ENCODE measurements at places on chromosomes 5 and 9.

DNA sequence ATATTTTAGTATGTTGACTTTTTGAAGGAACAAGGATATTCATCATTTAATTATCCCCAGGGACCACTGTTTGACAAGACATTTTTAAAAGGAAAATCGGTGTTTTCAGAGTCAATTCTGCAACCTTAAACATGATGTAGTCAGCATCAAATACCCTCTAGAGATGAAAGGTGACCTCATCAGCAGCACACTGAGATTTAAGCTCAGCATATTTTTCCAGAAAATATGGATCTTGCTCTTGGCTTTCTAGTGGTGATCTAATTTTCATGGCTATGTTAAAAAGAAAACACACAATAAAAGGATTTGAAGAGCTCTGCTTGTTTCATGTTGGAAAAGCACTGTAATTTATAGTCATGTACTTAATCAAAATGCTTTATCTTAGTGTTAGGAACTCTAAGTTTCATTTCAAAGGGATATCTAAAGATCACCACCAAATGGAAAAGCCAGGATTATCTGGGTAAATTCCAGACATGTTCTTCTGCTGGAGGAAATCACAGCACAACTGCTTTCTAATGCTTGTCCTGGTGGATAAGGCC, 487.2 kb downstream of the ENC1 start:
- DNase-seq, result no peak

GRCh38 chr5:117665121-117665520, 1090.5 kb upstream of the SEMA6A start:
- no peak for DNase-seq

DNA sequence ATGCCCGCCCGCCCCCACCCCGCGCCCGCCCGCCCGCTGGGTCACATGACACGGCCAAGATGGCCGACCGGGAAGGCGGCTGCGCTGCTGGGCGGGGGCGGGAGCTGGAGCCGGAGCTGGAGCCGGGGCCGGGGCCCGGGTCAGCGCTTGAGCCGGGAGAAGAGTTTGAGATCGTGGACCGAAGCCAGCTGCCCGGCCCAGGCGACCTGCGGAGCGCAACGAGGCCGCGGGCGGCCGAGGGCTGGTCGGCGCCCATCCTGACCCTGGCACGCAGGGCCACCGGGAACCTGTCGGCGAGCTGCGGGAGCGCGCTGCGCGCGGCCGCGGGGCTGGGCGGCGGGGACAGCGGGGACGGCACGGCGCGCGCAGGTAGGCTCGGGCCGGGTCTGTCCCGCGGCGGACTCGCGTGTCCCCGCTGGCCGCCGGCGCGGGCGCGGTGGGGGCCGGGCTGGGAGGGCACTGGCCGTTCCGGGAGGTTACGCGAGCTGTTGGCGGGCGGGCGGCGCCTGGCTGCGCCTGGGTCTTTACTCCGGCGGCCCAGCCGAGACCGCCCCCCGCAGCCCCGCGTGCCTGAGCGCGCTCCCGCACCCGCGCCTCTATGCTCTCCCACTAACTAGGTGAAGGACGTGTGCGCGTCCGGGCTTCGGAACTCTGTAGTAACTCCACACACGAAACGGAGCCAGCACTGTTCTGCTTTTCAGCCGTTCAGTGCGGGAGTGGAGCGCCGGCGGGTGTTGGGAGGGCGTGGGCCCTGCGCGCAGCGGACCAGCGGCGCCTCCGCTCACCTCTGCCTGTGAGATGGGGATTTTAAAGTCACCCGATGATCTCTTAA, at the start of gene RUFY1:
Gene RUFY1, plus strand, starts transcription at position 44 of the 832 bp plus-strand sequence. Its CDS starts 16 bp downstream, at position 60.
- DNase-seq, result peak; percentile 70

DNA sequence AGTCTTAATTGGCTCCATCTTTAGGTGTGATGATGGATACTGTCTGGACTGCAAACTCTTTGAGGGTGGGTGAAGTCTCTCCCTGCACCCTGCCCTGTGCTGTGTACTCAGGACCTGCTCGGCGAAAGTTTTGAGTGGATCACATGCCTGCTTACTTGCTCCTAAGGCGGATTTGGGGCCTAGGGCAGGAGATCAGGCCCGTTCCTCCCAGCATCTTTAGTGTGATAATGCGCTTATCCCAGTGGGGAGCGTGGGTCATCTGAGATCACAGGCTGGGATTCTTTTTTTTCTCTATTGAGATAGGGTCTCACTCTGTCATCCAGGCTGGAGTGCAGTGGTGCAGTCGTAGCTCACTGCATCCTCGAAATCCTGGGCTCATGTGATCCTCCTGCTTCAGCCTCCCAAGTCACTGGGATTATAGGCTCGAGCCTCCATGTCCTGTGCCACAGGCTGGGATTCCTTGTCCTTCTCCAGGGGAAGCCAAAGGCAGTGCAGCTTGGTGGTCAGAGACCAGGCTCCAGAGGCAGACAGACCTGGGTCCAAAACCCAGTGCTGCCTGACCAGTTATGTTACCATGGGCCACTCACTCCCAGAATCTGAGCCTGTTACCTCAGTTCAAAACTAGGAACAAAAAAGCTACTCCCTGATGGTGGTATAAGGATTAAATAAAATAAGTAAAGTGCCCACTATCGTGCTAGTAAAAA, 59.7 kb downstream of the ZNF618 start:
- DNase-seq, result no peak

DNA sequence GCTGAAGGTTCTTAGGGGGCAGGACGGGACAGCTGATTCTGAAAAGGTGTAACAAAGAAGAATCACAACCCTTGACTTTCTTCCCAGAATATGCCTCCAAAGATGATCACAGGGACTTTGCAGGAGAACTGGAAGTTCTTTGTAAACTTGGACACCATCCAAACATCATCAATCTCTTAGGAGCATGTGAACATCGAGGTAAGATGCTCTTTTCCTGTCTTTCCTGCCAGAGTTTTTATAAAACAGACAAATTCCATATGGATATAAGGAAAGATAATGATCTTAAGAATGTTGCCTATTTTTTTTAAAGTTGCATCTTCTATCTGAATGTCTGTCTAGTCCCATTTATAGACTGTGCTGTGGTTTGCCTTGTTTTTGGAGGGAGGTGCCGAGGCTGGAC, 87.9 kb downstream of the EQTN start:
- DNase-seq, result no peak

DNA sequence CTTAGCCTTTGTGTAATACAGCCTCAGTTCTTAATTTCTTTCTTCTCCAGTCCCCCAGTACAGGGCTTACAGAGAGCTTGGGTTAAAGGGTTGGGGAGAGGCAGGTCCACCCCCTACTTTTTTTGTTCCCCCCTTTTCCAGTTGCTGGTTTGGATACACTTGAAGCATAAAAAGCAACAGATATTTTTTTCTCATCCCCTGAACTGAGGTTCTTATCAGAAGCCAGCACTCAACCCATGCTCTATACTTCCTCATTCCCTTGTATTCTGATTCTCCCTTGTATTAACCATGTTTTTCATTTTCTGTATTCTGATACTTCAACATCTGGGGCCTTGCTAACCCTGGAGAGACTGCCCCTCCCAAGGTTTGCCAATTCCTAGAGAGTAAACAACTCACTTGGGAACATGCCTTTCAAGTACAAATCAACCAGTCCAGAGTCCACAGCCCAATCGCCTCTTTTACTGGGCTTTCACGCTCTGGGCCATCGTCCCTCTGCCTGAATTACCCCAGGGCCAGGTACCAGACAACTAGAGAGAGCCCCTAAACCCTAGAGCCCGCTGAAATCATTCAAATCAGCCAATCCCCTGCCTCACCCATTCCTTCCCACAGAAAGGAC, 333.4 kb upstream of the PUM3 start:
- no peak for DNase-seq

DNA sequence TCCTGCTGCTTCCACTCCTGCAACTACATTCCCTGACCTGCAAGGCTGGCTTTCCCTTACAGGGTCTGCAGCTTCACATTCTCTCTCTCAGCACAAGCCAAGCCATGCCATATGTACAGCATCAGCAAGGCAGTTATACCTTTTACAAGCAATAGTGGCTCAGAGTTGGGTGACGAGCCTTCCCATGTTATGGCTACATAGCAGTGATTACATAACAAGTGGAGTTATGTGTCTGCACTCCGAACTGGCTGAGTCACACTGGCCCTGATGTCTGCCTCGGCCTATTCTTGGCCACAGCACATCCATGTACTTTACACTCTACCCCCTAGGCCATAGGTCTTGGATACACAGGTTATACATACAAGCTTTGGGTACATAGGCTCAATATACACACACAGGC, 52.0 kb upstream of the SNCAIP start:
- no peak for DNase-seq

- no peak for DNase-seq
These were observed 1.9 kb upstream of the RNF38 start for GRCh38 chr9:36401897-36402480.

GRCh38 chr5:17436350-17436749, 61.7 kb upstream of the TAF11L2 start:
- DNase-seq, result no peak

DNA sequence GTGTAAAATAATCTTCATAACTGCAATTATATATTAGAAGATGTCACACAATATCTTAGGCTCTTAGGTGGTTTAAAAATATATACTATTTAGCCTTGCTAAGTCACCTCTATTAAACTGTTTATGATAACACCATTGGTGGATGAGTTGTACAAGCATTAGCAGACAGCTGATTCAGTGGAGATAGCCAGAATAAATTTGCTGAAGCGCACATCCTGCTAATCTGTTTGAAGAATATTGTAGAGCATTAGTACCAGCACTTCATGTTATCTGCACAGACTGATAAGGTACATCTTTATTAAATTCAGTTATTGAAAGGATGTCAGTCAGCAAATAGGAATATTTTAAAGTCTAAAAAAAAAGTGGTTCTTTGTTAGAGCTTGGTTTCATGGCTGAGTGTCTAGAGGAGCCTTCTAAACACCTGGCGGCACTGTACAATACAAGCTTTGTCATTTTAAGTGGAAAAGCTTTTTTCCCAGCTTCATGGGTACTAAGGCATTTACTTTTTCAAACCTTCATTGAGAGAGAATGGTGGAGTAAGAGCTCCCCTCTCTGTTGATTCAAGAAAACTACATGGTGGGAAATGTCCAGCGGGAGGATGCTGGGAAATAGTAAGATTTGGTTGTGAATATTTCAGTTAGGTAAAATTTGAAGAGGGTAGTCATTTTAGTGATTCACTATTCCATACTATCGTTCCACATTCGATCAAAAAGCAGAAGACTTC, 275.1 kb downstream of the SLF1 start:
- DNase-seq, result no peak

GRCh38 chr5:65009207-65009606, 240.5 kb downstream of the CWC27 start:
- no peak for DNase-seq

DNA sequence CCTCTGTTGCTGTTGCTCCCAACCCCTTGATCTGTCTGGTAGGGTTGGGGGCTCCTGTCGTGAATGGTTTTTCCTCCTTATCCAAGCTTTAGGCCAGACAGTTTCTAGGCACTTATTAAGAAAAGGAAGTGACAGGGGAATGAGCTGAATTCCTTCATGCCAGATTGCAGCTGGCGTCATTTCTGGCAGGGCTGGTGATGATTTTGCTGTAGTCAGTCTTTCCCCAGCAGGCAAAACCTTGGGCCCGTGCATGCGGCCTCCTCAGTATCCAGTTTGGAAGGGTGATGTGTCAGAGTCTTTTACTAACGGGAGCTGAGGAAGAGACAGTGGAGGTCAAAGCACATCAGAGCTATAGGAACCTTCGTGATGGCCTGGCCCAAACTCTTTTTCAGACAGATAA, 58.8 kb downstream of the COL27A1 start:
- no peak for DNase-seq

DNA sequence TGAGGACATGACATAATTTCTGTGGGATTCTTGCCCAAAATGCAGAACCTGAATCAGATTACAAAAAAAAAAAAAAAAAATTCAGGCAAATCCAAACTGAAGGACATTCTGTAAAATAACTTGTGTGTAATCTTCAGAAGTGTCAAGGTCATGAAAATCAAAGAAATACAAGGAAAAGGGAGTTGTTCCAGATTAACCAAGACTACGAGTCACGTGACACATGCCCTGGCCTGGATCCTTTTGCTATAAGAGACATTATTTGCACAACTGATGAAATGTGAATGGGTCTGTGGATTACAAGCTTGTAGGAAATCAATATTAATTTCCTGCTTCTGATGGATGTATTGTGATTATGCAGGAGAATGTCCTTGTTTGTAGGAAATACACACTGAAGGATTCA, 216.8 kb upstream of the NFIL3 start:
- no peak for DNase-seq

DNA sequence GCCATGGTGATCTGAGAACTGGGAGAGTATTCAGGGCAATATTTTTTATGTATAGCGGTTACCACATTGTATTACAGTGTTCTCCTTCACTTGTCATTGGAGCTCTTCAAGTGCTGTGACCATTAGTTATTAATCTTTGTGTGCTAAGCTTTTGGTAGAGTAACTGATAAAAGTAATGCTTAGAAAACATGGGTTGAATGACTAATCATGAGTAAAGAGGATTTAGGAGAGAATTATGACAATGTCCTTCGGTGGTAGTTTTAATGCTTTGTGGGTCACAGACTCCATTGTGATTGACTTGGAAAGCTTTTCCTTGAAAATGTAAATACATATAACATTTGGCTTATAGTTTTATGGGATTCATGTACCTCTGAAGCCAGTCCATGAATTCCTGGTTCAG, 21.4 kb downstream of the TGFBR1 start:
- no peak for DNase-seq

GRCh38 chr5:8081179-8081578, 212.2 kb downstream of the MTRR start:
- no peak for DNase-seq

DNA sequence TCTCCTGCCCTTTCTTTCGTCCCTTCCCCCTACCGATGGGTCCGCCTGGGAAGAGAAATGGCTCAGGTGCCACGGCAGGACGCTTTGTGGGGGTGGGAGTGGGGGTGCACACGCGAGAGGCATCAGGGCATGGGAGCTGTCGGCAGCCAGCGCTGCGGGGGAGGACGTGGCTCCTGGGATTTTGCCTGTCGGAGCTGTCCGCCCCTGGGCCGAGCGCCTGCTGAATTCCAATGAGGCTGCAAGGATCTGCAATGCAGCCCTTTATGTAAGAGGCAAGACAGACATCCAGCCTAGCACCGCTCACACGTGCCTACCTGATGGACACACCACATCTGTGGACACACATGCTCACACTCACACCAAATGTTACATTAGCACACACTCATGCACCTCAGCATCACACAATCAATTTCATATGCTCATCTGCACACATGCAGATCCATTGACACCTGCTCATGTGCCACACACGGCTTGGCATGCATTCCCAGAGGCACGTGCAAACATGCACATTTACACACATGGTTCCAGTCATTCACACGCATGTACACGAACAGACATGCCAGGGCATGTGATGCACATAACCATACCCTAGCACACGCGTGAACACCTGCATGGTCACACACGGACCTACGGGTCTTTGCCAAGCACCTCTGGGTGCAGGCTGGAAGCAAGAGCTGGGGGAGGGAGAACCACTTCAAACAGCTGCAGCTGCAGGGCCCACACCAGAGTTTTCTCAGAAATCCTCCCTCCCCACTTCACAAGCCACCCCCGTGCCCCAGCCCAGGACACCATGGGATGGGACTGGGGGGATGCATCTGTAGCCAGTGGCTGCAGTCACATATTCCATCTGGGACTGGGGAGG, 1.4 kb downstream of the GRIN1 start:
- DNase-seq, result no peak

GRCh38 chr9:93081931-93082330, 14.1 kb upstream of the CARD19 start:
- no peak for DNase-seq

Data from stimulated activated CD8-positive, alpha-beta memory T cell treated with anti-CD3 and anti-CD28 coated beads, Interleukin-2, amount 100 ng/mL, for 1 hour (primary cell).